ENCODE measurements at places on chromosomes 1 and 21.

DNA sequence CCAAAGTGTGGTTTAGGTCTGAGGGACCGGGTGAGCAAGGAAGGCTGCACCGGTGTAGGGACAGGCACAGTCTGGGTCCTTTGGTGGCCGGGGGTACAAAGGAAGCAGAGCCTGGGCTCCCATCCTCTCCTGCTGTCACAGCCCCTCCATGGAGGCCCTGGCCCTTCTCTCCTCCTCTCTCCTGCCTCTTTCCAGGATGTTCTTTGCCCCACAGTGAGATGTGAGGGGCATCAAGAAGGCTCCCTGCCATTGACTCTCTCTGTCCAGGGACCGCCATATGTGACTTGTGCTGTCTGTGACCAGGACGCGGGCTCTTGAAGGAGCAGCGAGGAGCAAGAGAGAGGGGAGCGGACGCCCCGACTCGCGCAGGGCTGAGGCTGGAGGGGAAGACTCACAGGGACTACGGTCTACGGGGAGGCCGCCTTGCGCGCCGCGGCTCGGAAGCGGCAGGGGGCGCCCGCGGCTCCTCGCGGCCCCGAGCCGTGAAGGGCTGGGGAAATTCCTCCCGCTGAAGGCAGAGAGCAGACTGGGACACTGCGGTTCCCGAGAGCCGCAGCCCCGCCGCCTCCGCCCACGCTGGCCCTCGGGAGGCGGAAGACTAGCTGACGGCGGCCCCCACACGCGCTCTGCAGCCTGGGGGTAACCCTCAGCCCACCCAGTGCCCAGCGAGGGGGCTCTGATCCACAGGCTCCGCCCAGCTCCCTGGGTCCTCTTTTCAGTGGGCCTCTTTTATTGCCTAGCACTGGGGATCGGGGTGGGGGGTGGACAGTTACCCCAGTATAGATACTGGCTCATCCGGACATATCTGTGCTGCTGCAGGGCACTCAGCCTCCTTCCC lies 40.8 kb downstream of the MAB21L3 start:
- DNase-seq = peak; percentile 29

GRCh38 chr1:202812176-202813026 lies 1.6 kb downstream of the PCAT6 start:
- no peak for DNase-seq

DNA sequence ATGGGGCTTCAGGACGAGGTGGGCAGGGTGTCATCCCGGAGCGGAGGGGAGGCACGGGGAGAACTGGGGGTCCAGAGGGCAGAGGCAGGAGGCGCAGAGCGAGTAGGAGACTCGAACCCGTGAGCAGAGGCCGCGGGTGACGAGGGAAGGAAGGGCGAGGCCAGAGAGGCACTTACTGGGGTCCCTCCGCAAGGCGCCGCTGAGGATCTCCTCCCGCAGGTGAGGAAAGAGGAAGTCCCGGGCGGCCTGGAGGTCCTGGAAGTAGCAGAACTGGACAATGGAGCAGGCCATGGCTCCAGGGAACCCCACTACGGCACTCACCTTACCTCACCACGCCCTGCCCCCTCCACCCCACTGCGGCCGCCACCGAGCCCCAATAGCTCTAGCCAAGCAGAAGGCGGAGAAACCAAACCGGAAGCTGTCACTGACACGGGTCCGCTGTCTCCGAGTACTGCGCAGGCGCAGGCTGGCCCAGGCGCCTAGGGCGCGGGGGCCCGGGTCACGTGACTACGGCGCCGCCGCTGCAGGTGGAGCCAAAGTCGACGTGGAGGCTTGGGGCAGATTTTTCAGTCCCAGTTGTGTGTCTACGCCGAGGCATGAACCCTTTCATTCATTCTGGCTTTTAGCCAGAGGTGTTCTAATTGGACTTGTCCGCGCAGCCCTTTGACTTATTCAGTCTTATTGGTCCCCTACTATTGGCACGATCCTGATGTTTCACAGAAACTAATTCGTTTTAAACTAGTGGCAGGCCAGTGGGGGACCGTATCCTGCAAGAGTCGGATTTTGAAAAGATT lies at the start of gene RAB3GAP2:
Gene RAB3GAP2, minus strand, starts transcription at position 407 of the 794 bp plus-strand sequence. Its CDS starts 116 bp downstream, at position 291.
- peak; percentile 85 for DNase-seq

DNA sequence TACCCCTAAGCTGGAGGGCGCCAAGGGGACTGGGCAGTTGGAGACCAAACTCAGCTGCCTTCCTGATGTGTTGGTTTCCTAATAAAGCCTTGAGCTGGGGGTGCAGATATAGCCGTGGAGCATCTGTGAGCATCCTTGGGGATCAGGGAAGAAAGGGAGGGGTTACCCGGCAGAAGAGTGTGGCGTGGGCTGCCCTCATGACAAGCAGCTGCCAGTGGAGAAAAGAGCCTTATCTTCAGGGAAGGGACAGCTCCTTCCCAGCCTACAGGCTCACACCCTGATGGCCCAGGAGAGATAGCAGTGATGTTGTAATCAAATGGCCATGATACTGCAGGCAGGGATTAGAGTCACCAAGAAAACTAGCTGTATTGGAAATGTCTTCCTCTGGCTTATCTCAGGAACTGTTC lies 10.8 kb upstream of the NFASC start:
- no peak for DNase-seq

GRCh38 chr1:220809704-220810103 lies 23.0 kb downstream of the MTARC1 start:
- no peak for DNase-seq

- no peak for DNase-seq
Measured at GRCh38 chr1:108327534-108328466, 83.9 kb upstream of the NBPF4 start.

DNA sequence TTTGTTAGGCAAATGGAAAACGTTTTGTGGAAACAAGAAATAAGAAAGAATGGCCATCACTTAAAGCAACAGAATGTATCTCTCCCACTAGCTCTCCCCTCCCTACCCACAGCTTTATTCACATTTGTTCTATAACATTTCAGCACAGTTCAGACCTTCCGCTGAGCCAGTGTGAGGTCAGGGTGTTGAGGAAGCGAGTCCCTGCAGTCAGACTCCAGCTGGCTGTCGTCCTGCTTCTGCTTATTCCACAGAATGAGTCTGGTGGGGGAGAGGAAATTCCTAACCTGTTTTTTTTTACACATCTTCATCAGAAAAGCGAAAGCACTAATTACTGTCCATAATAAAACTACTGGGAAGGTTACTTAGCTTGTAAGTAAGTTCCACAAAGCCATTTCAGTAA lies 39.0 kb downstream of the MRPL39 start:
- no peak for DNase-seq

- no peak for DNase-seq
Measured at GRCh38 chr1:208782186-208782585, 538.0 kb upstream of the PLXNA2 start.

GRCh38 chr1:9838946-9839345 lies 15.2 kb upstream of the CLSTN1 start:
- no peak for DNase-seq

DNA sequence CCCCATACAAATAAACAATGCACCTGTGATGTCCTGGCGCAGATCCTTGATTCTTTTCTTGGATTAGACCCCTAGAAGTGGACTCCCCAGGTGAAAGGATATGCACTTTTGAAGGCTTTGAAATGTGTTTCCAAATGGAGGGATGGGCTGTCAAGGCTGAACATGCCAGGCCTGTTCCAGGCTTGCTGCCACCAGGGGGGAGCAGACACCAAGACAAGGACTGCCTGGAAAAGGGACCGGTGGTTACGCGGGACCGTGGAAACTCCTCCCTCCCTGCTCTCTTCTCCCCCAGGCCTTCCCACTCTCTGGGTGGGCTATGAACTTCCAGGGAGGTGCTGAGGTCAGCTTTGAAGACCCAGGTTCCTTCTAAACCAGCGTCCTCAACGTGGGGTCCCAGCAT lies 12.7 kb downstream of the C1QB start:
- no peak for DNase-seq

DNA sequence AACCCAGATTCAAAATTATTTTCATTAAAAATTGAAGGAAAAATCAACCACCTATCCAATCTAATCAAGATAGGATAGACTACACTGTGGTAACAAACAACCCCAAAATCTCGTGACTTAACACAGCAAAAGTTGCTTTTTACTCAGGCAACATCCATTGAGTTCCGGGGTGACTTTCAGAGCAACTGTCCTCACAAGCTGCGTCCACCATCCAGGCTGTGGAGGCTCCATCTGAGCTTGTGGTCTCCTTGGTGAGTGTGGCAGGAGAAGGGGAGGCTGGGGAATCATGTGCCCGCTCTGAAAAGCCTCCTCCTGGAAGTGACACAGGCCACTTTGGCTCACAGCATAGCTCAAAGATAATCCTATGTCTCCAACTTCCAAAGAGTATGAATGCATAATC lies 52.4 kb downstream of the CD2 start:
- DNase-seq = no peak

- DNase-seq = no peak
Measured at GRCh38 chr1:179310291-179310690, 16.7 kb downstream of the SOAT1 start.

DNA sequence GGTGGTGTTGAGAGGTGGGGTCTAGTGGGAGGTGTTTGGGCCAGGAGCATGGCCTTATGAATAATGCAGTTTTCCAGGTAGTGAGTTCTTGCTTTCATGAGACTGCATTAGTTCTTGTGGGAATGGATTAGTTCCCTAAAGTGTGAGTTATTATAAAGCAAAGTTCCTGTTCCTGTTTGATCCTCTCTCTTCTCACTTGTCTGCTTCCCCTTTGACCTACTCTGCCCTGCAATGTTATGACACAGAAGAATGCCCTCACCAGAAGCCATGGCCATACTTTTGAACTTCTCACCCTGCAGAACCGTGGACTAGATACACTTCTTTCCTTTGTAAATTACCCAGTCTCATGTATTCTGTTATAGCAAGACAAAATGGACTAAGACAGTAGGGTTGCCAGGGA lies 53.6 kb downstream of the MAP3K7CL start:
- no peak for DNase-seq

DNA sequence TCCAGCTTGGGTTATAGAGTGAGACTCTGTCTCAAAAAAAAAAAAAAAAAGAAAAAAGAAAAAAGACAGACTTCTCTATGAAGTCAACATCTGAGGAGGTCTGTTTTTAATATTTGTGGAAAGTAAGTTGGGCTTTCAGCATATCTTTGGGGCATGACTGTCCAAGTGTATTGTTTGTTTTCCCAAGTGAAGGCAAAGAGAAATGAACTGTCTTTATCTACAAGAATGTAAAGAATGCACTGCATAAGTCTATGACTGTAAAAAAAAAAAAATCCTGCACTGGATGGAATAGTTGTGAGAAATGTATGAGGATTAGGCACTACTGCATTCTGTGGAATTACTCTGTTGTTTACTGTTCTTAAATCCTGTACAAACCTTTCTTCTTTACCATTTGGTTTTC lies 45.6 kb upstream of the TMEM61 start:
- peak; percentile 85 for DNase-seq

DNA sequence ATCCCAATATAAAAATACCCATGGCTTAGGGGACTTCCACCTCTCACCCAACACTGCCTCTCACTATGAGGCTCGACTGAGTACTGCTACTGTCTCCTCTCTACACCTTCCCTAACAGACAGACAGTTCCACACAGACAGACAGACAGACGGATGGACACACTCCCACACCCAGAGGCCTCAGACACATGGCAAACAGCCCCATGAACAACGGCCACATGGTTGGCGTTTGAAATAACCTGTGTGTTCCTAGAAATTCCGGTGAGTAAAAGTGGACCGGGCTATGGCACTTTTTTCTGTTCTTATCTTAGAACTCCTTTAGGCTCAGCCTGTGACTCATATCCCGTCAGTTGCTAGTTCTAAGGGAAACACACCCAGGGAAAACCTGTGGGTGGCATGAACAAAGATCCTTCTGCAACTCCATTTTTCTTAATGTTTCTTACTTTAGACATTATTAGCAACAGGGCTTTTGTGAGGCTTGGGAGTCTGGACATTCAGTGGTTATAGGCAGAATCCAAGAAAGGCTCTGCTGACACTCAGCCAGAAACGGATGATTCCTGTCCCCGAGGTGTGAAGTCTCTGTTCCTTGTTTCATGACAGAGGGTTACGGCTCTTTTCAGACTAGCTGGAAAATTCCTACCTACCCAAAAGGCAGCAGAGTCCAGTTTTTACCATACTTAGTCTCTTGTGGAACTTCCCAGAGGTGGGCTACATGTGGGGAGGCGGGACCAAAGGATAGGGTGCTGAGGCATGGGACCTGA lies 90.5 kb upstream of the TLR5 start:
- peak; percentile 67 for DNase-seq

GRCh38 chr1:63663873-63664272 lies 70.7 kb downstream of the PGM1 start:
- no peak for DNase-seq

DNA sequence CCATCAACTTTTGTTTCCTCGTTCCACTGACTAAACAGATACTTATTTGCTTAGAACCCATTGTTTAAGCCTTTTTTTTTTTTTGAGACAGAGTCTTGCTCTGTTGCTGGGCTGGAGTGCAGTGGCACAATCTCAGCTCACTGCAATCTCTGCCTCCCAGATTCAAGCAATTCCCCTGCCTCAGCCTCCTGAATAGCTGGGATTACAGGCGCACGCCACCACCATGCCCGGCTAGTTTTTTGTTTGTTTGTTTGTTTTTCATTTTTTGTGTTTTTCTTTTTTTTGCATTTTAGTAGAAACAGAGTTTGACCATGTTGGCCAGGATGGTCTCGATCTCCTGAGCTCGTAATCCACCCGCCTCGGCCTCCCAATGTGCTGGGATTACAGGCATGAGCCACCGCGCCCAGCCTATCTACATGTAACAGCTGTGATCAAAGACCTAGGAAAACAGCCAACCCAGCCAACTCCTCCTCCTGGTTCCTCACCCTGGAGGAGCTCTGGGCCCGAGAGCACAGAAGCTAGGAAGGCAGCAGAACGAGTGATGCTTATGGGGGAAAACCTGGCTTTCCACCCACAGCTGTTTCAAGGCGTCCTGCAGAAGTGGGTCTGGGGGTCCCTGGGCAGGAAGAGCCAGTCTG lies 32.9 kb downstream of the KCNN3 start:
- no peak for DNase-seq
